ENCODE measurements at places on chromosomes 16 and 17. TPM values are rescaled to one million over a fixed set of nuclear protein-coding genes. Genes with fewer than 3 reads are reported as not detected.

- H3K4me1 ChIP-seq = peaks cover 30% of the 10 kb centered on the region
- H3K27ac ChIP-seq = no peak overlapping the region
- no peaks in the 10 kb centered on the region for H3K27me3 ChIP-seq
- no peaks in the 10 kb centered on the region for H3K36me3 ChIP-seq
- peak; percentile 85 for DNase-seq
Measured at GRCh38 chr17:16991349-16992009, 19.6 kb upstream of the TNFRSF13B start.

GRCh38 chr16:31099860-31100638 lies 5.5 kb upstream of the VKORC1 start:
- H3K4me3 ChIP-seq = no peak overlapping the region
- no peak overlapping the region for H3K27ac ChIP-seq
- H3K27me3 ChIP-seq = no peaks in the 10 kb centered on the region
- DNase-seq = no peak
- H3K4me1 ChIP-seq = peaks cover 7% of the 10 kb centered on the region
- H3K36me3 ChIP-seq = no peaks in the 10 kb centered on the region

DNA sequence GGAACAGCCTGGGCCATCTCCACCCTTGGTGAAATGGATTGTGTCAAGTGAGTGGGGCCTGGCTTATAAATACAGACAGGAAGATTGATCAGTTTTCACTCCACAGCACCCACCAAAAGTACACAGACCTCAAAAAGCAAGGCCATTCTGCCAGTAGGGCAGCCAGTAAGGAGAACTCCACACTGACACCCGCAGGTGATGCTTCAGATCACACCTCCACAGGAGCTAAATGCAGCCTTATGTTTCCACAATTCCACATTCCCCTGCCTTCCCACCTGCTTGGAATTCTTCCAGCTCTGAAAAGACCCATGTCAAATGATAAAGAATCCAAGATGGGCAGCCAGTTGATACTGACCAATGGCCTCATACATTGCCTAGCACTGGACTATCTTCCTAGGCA lies 191.1 kb downstream of the ZFHX3 start:
- no peaks in the 10 kb centered on the region for H3K4me1 ChIP-seq
- H3K27me3 ChIP-seq = no peaks in the 10 kb centered on the region
- H3K4me3 ChIP-seq = no peak overlapping the region

DNA sequence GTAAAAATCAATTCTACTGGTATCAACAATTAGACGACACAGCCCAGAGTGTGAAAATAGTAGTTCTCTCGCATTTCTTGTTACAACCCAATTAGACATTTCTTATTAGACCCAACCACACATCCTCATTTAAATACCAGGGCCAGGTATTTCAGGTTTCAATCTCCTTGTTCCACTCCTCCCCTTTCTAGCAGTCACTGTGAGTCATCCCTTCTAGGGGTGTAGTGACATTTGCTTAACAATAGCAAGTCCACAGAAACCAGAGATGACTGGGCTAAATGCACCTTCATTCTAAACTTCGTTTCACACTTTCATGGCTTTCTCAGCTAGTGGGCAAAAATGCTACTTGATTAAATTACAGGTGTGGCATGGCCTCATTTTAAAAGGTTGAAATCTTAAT lies 116.9 kb upstream of the CACNG3 start:
- peaks cover 21% of the 10 kb centered on the region for H3K4me1 ChIP-seq
- no peaks in the 10 kb centered on the region for H3K27me3 ChIP-seq
- no peak overlapping the region for H3K4me3 ChIP-seq
- DNase-seq = peak; percentile 54
- H3K36me3 ChIP-seq = peaks cover 10% of the 10 kb centered on the region

Gene AANAT
- total RNA-seq = not detected

DNA sequence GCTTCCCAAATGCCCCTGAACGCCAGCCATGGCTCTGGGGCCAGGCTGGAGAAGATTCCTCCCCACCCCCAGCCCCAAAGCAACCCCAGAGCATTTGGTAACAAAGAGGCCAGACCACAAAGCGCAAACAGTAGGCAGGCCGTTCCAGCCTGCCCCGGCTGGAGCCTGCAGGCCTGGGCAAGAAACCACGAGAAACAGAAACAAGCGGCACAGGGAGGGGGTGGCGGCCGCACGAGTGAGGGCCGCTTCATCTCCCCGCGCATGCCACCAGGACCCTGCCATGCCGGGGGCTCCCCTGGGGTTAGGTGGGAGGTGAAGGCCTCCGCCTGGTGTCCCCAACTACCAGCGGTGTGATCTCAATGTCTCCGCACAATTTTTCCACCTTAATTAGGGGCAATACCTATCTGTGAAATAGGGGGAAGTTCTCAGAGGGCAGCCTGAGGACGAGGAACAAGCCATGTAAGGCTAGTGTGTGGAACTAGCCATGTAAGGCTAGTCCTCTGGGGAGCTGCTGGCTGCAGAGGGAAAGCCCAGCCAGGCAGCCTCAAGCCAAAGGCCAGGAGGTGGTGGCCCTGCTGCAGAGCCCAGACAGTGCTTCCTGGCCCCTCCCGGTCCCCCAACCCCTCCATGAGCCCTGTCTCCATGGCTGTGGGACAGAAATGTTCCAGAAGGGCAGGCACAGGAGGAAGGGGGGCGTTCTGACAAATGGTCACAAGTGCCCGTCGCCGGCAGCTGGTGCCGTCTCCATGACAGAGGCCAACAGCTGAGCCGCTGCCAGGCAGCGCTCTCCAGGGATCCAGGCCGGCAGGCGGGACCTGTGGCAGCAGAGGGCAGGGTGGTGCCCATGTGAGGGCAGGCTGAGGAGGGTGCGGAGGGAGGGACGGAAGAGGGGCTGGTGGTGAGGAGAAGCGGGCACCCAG lies 14.5 kb upstream of the MTSS2 start:
- no peak overlapping the region for H3K27ac ChIP-seq
- peaks cover 30% of the 10 kb centered on the region for H3K4me1 ChIP-seq
- no peaks in the 10 kb centered on the region for H3K27me3 ChIP-seq
- H3K4me3 ChIP-seq = no peak overlapping the region
- peaks cover 3% of the 10 kb centered on the region for H3K36me3 ChIP-seq

DNA sequence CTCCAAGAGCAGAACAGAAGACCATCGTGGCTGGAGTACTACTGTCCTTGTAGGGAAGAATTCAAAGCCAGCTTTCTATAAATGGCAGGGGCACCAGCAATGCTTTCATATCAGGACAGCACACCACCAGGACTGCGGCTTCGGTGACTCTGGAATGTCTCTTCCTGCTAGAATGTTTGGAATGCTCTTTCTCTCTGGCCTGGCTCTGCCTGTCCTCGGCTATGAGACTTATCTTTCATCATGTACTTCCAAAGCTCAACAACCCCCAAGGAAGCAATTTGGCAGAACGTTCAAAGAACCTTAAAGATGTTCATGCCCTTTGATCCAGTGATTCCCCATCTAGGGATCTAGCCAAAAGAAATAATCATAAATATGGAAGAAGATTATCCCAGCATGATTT lies 52.7 kb upstream of the NOG start:
- no peaks in the 10 kb centered on the region for H3K36me3 ChIP-seq
- H3K4me1 ChIP-seq = no peaks in the 10 kb centered on the region
- peaks cover 8% of the 10 kb centered on the region for H3K27me3 ChIP-seq
- no peak overlapping the region for H3K4me3 ChIP-seq

- no peak overlapping the region for H3K4me3 ChIP-seq
- H3K27me3 ChIP-seq = no peaks in the 10 kb centered on the region
- peaks cover 60% of the 10 kb centered on the region for H3K4me1 ChIP-seq
Measured at GRCh38 chr17:50904518-50905459, 38.6 kb upstream of the TOB1 start.

DNA sequence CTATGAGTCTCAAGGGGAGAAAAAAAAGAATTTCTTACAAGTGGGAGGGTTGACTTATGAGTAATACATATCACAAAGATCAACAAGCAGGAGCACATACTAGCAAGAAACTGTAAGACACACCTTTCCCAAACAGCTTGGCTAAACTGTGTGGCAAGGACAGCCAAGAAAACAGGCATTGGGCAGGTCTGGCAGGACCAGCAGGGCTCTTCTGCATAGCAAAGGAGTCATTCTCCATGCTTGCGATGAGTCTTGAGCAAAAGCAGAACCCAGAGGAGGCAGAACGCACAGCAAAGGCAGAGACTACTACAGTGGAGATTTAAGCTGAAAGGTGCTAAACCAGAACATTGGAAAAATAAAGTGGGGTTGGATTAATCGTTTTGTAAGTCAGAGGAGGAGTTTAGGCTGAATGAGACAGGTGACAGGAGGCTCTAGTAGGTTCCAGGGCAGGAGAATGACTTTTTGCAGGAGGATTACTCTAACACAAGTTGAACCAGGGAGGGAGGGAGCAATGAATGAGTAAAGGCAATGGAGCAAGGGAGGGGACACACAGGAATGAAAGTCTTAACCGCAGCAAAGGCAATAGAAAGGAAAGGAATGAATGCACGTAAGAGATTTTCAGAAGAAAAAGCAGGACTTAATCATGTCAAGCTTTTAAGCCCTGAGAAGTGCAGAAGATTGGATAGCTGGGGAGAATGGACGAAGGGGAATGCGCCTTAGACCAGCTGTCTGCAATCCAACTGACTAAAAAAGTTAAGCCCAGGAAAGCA lies 2.7 kb downstream of the N4BP1 start:
- peaks cover 39% of the 10 kb centered on the region for H3K4me1 ChIP-seq
- H3K36me3 ChIP-seq = peaks cover 8% of the 10 kb centered on the region
- DNase-seq = no peak

DNA sequence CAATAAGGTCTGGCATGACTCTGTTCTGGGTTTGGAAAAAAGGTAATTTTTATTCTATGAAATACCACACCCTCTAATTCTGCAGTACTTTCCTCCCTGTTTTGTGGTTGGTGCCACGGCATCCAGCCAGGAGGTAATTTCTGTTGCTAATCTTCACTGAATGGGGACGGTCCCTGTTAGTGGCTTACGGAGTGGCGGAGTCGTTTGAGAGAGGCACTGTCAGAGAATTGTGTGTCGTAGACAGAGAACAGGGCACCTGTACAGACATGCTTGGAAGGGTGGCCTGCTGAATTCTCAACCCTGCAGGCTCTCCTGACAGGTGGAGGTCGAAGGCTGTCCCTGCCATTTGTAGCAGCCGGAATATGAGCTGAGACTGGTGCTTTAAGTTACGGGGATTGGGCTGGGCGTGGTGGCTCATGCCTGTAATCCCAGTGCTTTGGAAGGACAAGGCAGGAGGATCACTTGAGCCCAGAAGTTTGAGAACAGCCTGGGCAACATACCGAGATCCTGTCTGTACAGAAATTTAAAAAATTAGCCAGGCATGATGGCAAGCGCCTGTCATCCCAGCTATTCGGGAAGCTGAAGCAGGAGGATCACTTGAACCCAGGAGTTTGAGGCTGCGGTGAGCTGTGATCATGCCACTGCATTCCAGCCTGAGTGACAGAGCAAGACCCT lies 33.2 kb downstream of the EEF2K start:
- no peaks in the 10 kb centered on the region for H3K27me3 ChIP-seq
- DNase-seq = peak; percentile 42
- H3K4me1 ChIP-seq = peaks cover 28% of the 10 kb centered on the region
- no peak overlapping the region for H3K27ac ChIP-seq
- peaks cover 12% of the 10 kb centered on the region for H3K36me3 ChIP-seq
- H3K4me3 ChIP-seq = no peak overlapping the region

DNA sequence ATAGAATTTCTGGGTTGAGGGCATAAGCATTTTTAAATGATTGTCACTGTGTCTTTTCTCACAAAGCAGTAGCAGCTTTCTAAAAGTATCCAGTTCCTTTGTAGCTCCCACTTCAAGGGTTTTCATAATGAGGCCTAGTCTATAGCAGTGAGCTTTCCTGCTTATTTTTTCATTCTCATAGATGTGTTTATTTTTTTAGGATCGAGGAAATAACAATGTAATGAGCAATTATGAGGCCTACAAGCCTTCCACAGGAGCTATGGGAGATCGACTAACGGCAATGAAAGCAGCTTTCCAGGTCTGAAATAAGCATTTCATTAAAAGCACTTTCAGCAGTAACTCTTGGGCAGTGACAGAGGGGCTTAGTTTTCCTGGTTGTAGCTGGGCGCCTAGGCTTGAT lies 10.6 kb upstream of the PSMC5 start:
- H3K36me3 ChIP-seq = peaks cover 58% of the 10 kb centered on the region
- no peak overlapping the region for H3K27ac ChIP-seq
- H3K4me1 ChIP-seq = peaks cover 6% of the 10 kb centered on the region
- H3K4me3 ChIP-seq = no peak overlapping the region
- H3K27me3 ChIP-seq = no peaks in the 10 kb centered on the region

DNA sequence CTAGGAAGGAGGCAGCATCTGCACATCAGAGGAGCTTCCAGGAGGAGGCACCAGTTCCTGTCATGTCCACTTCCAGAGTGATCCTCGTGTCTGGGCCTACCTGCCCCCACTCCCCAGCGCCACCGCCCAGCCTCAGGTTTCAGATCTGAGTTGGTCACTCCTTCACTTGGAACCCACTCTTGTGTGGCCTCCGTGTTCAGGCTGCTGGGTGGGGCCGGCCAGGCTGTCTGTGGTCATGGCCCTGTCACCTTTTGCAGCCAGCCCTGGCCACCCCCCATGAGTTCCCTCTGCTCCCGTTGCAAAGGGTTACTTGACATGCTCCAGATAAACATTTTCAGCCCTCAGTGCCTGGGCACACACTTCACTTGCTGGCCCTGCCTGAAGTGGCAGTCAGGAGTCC lies 26.6 kb upstream of the SPPL2C start:
- no peaks in the 10 kb centered on the region for H3K27me3 ChIP-seq
- H3K4me3 ChIP-seq = no peak overlapping the region
- H3K27ac ChIP-seq = no peak overlapping the region
- H3K4me1 ChIP-seq = no peaks in the 10 kb centered on the region
- H3K36me3 ChIP-seq = no peaks in the 10 kb centered on the region
- DNase-seq = no peak

Gene HOXB3
- 2.0 TPM for total RNA-seq

GRCh38 chr17:78151514-78152008 lies 5.4 kb downstream of the C17orf99 start:
- H3K4me3 ChIP-seq = no peak overlapping the region
- H3K27ac ChIP-seq = no peak overlapping the region
- no peaks in the 10 kb centered on the region for H3K36me3 ChIP-seq

DNA sequence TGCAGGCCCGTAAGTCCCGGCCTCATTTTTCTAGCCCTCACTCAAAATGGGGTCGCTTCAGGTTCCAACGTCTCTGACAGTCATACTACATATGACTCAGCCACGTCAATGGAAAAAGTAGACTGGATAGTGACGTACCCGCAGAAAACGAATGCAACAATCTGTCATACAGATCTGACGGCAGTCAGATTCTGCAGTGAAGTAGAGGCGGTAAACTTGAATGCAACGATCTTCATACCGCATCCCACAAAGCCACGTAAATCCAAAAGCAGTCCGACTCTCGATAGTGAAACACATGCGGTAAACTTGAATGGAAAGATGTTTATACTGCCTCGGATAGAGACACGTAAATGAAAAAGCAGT lies 38.4 kb upstream of the ARL4D start:
- peak; percentile 94 for DNase-seq
- peak overlapping the region; percentile 85 for H3K4me3 ChIP-seq
- H3K4me1 ChIP-seq = peaks cover 31% of the 10 kb centered on the region
- peak overlapping the region; percentile 100 for H3K27ac ChIP-seq

DNA sequence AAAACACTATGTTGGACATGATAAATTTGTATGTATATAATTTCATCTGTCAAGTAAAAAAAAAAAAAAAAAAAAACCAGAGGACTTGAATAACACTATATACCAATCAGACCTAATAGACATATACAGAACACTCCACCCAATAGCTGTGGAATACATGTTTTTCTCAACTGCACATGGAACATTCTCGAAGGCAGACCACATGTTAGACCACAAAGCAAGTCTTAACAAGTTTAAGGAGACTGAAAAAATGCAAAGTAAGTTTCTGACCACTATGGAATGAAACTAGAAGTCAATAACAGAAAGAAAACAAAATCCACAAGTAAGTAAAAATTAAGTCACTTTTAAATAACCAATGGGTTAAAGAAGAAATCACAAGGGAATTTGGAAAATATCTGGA lies 8.4 kb upstream of the CNTNAP4 start:
- no peaks in the 10 kb centered on the region for H3K27me3 ChIP-seq
- H3K27ac ChIP-seq = no peak overlapping the region
- no peak for DNase-seq
- no peaks in the 10 kb centered on the region for H3K36me3 ChIP-seq

All from activated naive CD4-positive, alpha-beta T cell treated with anti-CD3 and anti-CD28 coated beads for 36 hours (primary cell).